ENCODE measurements at places on chromosomes 3 and 15. TPM values are rescaled to one million over a fixed set of nuclear protein-coding genes. Genes with fewer than 3 reads are reported as not detected.

GRCh38 chr3:141150081-141150830, 81.4 kb upstream of the PXYLP1 start:
- DNase-seq = no peak

DNA sequence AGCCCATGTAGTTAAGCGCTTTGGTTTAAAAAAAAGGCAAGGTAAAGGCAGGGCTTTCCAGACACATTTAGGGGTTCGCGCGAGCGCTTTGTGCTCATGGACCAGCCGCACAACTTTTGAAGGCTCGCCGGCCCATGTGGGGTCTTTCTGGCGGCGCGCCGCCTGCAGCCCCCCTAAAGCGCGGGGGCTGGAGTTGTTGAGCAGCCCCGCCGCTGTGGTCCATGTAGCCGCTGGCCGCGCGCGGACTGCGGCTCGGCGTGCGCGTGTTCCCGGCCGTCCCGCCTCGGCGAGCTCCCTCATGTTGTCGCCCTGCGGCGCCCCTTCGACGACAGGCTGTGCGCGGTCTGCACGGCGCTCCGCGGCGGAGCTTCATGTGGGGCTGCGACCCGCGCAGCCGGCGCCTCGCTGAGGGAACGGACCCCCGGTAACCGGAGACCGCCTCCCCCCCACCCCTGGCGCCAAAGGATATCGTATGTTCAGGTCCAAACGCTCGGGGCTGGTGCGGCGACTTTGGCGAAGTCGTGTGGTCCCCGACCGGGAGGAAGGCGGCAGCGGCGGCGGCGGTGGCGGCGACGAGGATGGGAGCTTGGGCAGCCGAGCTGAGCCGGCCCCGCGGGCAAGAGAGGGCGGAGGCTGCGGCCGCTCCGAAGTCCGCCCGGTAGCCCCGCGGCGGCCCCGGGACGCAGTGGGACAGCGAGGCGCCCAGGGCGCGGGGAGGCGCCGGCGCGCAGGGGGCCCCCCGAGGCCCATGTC, 927 bp downstream of the SMAD6 start:
- DNase-seq = no peak

DNA sequence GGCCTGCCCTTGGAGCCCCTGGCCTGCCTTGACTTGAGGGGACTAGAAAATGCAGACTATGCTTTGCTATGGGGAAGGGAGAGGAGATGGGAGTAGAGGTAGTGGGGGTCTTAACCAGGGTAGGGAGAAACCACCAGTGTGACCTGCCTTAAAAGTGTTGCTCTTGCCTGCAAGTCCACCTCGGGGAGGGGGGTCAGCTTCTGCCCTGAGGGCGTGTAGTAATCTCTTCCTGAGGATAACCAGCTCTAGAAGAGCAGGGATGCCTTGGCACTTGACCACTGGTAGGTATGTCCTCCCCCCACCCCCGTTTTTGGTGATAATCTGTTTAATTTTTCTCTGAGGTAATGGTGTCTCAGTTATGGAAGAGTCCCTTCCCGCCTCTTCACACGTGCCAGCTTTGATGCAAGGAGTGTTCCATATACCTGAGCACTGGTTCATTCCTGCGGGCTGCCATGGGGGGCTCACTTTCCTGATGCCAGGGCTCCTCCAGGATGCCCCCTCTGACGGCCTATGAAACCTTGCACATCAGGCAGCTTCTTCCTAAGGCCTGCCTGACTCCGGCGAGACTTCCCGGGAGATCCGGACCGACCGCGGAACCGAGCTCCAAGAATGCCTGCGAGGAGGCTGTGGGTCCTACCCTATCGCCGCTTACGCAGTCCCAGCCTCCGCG, 780 bp upstream of the P4HTM start:
- no peak for DNase-seq

DNA sequence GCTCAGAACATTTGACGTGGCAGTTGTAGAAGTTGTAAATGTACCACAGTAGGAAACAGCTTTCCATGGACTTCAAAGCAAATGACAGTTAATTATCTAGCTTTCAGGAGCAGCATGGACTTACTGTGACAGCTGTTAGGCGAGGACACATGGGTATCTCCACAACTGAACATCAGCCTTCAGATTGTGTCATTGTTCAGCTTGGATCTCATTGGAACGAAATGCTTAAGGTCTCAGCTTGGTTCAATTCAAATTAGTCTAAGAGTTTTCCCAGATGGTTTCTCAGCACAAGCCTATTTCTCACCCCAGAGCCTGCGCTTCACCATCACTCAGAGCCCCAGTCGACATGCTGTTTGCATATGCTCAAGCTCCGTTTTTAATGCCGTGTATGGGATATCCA, 21.1 kb upstream of the GYG1 start:
- no peak for DNase-seq

GOLGB1 gene
- 44.1 TPM for total RNA-seq

Data from right atrium auricular region (tissue), 2 donors.